ENCODE measurements at places on chromosomes 2 and 18.
A peak's percentile ranks its signal among the peaks of the same experiment; 100 is the strongest.

DNA sequence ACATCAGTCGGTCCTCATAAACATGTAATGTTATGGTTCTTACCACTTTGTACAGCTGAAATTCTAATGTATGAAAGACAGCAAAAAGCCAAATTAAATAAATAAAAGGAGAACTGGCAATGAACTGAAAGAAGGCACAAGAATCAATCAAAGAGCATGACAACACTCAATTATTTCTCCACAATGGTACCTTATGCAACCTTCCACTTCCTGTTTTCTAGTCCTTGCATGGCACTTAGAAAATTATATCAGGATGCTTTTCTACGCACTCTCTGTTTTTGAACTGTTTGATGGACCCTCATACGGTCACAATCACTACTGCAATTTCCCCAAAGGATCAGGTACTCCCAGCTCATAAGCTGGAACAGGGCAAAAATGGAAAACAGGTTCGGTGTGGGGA lies 81.6 kb downstream of the EPB41L3 start:
- DNase-seq: no peak

DNA sequence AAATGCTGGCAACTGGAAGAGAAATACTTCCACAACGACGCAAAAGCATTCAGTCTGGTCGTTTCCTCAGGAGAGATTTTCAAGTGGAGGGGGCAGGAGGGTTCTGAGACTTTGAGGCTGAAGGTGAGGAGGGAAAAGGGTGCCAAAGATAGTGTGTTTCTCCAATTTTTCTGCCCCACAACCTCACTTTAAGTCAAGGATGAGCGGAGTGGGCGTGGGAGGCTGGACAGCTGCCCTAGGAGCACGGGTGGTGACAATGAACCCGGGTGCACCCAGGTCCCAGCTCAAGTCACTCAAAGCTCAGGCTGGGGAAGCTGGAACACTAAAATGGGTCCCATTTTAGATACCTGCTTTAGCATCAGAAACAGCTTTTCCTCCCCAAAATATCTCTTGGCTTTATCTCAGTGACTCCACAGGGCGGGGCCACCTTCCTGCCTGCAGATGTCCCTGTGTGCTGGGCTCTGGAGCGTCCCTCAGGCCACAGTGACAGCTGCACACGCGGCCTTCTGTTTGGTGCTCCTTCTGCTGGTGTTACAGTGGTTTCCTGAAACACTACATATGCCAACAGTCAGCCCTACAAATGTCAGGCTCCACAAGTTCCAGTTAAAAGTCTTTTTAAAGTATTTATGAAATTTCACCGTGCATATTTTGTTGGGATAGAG lies 1.4 kb upstream of the MBP start:
- DNase-seq: peak; percentile 48

GRCh38 chr2:69716555-69717120 lies 25.3 kb upstream of the ANXA4 start:
- no peak for DNase-seq

- no peak for DNase-seq
These were observed 14.7 kb downstream of the ARHGAP25 start for GRCh38 chr2:68749345-68749744.

GRCh38 chr18:10252952-10253705 lies 201.3 kb upstream of the APCDD1 start:
- DNase-seq: no peak

- DNase-seq: no peak
These were observed 35.6 kb upstream of the SPAG16 start for GRCh38 chr2:213248637-213249036.

DNA sequence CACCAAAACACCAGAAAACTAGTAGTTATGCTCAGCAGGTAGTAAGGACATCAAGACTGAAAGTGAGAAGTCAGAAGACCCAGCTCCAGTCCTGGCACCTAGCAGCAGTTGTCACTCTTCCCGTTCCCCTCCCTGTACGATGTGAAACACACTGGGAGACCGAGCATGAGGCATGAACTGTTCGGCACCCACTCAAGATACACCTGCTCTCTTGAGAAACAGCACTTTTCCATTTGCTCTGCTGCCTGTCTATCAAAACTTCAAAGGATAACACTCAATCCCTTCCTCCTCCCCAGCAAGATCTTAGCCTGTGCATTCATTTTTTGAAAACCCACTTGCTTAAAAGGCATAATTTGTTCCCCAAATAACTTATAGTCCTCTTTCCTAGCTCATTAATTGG lies 123.9 kb downstream of the PLEKHM3 start:
- no peak for DNase-seq

DNA sequence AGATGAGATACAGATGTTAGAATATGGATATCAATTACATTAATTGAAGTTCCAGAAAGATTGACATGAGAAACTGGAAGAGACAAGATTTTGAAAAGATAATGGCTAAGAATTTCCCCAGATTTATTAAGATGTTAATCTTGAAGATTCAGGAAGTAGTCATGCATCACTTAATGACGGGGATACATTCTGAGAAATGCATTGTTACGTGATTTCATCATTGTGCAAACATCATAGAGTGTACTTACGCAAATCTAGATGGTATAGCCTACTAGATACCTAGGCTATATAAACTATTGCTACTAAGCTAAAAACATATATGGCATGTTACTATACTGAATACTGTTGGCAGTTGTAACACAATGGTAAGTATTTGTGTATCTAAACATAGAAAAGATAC lies 6.8 kb upstream of the CHMP3 start:
- DNase-seq: no peak

GRCh38 chr2:36777788-36778187 lies 81.3 kb downstream of the VIT start:
- DNase-seq: no peak

DNA sequence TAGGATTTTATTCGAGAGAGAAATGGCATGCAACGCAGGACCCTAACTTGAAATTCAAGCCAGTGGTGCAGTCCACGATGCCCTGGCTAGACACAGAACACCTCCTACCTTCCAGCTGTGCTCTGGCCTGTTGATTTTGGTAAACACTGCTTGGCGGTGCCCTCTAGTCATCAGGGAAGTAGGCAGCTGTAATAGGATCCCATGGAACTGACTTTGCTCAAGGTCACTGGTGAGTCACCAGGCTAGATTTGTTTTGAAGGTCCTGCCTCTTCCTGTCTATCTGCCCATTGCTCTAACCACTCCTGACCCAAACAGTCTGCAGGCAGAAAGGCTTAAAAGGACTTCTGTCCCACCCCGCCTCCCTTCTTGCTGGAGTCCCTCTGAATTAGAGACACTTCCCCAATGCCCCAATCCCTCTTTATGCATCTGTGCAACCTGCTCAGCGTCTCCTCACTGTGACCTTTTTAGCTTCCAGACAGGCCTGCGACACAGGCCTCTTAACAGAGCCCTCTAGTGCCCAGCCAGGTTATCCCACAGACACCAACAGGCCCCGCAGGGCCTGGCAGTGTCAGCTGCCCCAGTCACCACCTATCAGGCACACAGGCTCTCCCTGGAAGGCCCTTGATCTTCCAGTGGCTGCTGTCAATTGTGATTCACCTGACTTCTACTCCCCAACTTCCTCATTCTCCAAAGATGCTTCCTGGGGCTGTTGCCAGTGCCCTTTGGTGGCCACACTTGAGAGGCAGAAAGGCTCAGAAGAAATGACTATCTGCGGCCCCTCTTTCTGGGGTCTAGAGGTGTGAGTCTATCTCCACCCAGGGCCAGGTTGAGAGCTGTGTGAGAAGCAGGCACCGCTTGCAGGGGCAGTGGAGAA lies 5.2 kb downstream of the TMEM127 start:
- no peak for DNase-seq

- DNase-seq: no peak
These were observed 166.7 kb downstream of the MYT1L start for GRCh38 chr2:2164326-2164917.

GRCh38 chr2:130769343-130769907 lies 14.1 kb downstream of the AMER3 start:
- DNase-seq: no peak

DNA sequence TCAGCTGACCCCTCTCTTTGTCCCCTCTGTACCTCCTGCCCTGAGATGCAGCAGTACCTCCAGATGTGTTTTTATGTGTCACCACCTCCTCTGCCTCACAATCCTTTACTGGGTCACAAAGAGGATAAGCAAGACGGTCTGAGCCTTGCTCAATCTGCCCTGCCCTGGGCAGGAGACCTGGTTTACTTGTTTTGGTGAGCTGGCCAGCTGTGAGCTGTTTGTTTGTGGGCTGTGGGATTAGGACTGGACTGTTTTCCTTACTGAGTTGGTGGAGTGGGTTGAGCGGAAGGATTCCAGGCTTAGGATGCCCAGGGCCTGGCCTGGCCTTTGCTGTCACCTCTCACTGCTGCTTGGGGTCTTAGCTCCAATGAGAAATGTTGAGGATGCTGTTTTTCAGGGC lies 299.5 kb downstream of the SRBD1 start:
- no peak for DNase-seq

DNA sequence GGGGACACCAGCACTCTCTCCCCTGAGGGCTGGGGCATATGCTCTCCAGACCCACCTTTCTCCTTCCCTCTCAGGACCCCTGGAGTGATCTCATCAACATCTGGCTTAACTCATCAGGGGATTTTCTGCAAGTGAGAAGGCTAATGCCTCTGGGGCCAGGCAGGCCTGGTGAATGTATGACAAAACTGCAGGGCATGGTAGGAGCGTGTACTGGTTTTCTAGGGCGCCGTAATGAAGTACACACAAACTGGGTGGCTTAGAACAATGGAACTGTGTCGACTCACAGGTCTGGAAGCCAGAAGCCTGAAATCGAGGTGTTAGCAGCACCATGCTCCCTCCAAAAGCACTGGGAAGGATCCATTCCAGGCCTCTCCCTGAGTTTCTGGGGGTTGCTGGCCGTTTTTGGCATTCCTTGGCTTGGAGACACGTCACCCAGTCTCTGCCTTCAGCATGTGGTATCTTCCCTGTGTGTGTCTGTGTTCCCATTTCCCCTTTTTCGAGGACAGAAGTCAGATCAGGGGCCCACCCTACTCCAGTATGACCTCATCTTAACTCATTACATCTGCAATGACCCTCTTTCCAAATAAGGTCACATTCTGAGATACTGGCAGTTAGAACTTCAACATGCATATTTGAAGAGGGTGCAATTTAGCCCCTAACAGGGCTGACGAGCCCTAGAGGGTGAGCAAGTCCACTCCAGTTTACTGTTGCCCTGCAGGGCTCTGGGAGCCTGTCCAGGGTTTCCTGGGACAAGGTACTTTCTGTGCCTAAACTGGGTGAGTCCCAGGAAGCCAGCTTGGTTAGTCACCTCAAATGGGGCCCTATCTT lies 45.5 kb upstream of the CAB39 start:
- no peak for DNase-seq

DNA sequence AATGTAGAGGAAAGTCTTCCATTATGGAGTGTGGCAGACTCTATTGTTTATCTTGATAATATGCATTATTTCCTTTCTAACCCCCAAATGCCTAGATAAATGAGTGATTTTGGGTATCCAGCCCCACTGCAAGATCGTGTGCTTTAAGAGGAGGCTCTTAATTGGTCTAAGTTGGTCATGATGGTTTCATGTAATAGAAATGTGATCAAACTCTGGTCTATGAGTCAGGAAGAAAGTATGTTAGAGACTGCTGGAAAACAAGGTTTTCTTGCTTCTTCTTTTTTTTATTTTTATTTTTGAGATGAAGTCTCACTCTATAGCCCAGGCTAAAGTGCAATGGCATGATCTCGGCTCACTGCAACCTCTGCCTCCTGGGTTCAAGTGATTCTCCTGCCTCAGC lies 344.5 kb upstream of the TNP1 start:
- no peak for DNase-seq

DNA sequence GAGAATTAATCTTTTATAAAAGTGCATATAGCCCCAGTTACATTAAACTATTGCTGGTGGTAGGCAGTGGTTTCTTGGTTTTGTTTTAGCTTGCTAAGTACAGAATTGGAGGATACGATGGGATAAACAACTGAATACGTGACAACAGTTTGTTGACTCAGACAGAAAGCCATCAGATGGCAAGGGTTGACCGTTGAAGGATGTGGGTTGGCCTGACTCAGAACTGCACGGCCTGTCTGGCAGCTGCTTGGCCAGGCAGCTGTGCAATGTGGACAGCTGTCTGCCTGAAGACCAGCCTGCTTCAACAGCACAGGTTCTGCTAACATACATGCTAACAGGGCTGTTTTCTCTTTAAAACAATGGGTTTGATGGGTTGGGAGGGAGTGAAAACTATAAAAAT lies 46.6 kb downstream of the PRKRA start:
- DNase-seq: no peak

- no peak for DNase-seq
These were observed 241.7 kb downstream of the ATAD2B start for GRCh38 chr2:23685181-23685580.

DNA sequence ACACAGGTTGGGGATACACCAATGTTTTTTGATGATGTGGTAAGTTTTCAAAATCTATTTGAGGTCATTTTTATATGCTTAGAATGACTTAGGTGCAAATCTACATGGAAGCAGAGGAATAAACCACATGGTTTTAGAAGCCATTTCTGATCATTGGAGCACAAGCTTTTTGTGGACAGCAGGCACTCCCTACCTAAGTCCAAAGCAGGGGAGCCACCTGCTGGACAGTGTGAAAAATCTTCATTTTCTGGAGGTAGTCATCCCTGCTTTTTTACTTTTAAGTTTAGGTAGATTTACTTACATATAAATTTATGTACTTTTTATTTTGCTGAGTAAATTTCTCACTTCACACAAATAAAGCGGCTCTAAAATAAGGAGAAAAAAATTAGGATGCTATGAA lies 323.2 kb downstream of the PLCL1 start:
- no peak for DNase-seq

GRCh38 chr18:57910817-57911216 lies 107.7 kb upstream of the ATP8B1 start:
- no peak for DNase-seq

- DNase-seq: no peak
These were observed 134.2 kb upstream of the CHAC2 start for GRCh38 chr2:53633441-53633840.

DNA sequence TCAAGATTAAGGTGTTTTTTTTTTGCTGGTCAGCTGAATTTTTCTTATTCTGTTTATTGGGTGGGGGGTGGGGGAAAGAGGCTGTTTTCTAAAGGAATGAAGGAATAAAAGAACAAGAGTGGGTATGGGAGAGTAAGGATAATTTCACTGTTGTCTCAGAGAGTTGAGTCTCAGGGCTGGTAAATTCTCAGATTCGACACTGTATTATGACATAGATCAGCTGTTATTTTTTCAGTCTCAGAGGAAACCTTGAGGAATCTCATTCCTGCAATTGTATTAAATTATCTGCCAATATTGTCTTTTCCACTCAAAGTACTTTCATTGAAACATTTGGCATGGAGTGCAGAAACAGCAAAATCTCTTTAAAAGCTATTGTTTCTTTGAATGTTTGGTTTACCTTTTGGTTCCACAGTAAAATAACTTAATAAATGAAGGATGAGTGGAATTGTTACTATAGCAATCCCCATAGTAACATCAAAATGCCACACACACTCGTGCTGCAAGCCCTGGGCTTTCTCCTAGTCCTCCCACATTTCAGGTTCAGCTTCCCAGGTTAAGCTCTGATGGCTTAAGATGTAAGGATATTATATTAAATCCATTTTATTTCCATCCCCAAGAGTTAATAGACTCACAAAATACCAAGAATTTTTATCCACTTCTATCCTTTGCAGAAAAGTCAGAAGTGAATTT lies 478.7 kb upstream of the TCF4 start:
- no peak for DNase-seq

All from type B pancreatic cell (in vitro differentiated cells).